NCI-H446 (cell line): ENCODE measurements at places on chromosomes 16 and 17.

DNA sequence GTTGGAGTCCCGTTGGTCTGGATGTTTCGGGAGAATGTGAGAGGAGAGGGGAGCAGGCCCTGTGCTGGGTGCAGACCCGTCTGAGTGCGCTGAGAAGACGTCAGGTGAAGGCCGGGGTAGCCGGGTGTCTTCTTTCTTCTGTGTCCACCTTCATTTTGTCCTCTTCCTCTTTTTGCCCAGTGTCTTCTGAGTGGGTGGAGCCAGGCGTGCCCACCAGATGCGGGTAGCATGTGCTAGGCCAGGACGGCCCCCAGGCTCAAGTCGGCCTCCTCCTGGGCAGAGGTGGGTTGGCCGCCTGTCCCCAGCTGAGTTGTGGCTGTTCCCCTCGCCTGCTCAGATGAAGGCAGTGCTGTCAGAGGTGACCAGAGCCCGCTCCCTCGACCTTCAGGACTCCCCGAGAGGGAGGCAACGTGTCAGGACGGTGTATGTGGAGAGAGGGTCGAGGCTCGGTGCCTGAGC lies 3.5 kb downstream of the METRNL start:
- DNase-seq: no peak

GRCh38 chr17:75896415-75897159 lies at the start of gene TRIM65:
TSS of gene TRIM65 (minus strand) at chr17:75896951. CDS start at chr17:75896937, 14 bp downstream.
- DNase-seq: peak; percentile 37

DNA sequence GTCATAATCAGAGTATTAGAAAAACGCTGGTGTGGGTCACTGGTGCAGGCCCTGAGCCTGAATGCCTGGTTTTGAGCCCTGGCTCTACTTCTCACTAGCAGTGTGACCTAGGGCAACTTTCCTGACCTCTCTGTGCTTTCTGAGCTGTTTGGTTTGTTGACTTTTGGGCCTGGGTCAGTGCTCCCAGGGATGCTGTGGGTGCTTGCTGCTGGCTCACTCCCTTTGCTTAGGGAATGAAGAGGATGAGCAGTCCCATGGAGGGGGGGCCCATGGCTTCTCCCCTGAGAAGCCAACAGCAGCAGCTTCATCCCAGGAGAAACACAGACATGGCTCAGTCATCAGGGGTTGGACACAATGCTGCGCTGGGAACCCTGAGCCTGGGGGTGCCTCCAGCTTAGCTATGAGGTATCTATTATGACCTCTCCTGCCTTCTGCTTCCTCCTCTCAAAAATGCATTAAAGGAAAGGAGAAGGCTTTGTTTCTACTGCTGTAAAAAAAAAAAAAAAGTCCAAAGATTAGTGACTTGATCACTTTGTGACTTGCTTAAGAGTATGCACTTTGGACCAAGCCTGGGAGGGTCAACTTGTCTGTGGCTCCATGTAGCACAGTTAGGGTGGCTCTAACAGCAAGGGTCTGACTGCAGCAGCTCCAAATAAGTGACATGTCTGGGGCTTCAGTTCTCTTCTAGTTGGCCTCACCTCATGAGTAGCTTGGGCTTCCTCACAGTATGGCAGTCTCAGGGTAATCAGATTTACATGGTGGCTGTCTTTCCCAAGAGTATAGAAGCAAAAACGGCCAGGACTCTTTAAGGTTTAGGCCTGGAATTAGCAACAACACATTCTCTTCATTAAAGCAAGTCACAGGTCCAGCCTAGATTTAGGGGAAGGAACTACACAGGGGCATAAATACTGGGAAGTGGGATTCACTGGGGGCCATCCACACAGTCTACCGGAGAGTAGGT lies 13.0 kb downstream of the NKD1 start:
- no peak for DNase-seq

DNA sequence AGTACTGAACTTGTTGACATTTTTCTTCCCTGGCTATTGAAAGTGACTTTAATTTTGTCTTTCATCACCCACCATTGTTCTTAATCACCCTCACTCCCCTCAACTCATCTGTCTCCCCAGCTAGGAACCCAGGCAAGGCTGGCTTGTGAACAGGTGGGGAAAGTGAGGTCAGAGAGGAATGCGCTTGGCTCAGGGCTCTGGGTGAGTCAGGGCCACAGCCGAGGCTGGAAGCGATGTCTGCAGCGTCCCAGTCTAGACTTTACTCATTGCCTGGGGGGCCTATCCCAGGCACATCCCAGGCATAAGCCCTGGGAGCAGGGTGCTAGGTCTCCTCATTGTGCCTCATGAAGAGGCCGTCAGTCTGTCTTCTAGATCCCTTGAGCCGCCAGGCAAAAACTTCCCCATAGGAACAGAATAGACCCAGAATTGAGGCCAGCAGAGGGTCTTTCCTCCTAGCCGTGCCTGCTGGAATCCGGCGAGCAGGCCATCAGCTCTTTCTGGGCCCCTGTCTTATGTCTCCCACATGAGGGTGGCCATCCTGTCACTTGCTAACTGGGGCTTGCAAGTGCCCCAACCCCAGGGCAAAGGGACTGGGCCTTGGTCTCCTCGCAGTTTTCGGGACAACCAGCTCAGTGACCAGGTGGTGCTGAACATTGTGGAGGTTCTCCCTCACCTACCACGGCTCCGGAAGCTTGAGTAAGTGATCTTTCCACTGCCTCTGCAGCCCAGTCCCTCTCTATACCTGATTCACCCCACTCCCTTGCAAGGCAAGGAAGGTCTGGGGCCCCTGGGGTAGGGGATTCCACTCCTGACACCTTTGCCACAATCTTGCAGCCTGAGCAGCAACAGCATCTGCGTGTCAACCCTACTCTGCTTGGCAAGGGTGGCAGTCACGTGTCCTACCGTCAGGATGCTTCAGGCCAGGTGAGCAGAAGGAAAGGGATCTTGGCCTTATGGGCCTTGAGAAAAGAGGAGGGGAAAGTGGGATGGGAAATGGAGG lies 40.1 kb downstream of the NLRC5 start:
- no peak for DNase-seq

DNA sequence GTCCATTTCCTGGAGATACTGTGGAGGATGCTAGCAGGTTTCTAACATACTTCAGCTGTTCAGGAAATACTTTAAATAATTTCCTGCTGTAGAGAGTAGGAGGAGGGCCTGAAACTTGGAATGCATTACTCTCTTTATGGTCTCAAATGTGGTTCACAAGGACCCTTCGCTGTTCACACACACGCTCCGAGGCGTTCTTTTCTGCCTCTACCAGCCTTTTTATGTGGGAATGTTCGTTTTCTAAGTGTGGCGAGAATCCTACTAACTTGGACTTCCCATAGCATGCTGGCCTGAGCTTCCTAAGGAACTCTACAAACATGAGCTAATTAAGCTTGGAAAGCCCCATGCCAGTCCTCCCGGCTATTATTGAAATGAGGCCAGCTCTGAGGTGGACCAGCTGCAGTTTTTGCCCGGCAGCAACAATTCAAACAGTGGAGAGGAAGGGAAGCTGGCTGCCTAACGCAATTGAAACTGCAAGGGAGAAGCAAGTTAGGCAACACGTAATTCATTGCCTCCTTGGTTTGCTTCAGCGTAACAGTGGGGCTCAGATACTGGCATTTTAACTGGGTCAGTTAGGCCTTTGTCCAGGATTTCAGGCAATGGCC lies 18.9 kb downstream of the KPNA2 start:
- DNase-seq: no peak

GRCh38 chr17:66123163-66123562 lies 68.8 kb downstream of the CEP112 start:
- DNase-seq: no peak

- DNase-seq: no peak
These were observed 22.7 kb downstream of the FAM83G start for GRCh38 chr17:18981642-18982424.

DNA sequence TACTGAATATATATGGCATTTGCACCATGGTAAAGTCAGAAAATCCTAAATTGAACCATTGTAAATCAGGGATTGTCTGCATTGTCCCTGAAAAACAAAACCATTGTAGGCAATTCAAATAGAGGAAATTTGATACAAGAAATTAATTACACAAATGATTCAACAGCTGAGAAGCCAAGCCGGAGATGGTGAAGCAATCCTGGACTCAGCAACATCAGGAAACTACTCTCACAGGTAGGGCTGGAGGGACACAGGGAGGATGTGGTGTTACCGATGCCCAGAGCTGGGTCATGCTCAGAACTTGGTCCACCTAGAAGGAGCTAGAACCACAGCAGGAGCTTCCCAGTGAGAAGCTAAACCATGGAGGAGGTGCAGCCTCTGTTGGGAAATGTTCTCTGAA lies 18.5 kb upstream of the SCNN1B start:
- DNase-seq: no peak

DNA sequence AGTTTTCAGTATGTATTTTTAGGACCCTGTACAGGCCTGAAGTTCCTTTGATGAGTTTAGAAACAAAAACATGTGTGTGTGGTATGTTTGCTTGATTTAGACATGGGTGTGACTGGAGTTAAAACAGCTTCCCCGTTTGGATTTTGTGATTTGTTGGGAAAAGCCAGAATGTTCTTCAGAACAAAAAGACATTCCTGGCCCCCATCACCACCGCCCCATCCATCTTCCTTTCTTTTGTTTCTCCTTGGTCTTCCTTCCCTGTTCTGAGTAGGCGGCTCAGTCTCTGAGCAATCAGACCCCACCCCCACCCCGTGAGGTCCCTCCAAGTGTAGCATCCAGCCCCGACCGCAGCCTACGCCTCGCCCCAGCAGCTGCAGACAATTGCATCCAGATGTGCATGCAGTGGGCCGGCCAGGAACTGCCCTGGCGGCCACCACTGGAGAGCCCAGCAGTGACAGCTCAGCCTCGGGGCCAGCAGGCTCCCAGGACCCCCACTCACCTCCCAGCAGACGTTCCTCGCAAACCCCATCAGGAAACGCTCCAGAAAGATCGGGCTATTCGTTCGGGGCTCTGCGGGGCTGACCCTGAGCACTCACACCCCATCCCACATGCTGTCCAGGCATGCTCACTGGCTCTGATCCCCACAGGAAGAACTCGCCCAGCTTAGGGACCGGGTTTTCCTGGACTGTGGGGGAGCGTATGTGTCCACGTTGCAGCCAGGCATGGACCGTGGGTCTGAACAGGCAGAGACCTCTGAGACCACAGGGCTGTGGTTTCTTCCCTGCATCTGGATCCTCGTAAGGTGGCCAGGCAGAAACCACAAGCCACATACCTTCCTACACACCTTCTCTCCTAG lies 99.8 kb upstream of the CDH5 start:
- DNase-seq: no peak

DNA sequence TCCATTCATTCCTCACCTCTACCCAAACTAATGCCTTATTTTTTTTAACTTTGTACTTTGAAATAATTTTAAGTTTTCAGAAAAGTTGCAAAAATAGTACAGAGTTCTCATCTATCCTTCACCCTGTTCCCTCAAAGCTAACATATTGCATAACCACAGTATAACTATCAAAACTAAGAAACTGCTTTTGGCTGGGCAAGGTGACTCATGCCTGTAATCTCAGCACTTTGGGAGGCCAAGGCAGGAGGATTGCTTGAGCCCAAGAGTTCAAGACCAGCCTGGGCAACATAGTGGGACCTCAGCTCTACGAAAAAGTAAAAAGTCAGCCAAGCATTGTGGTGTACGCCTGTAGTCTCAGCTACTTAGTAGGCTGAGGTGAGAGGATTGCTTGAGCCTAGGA lies 147.7 kb downstream of the SKAP1 start:
- no peak for DNase-seq

- no peak for DNase-seq
These were observed 14.3 kb upstream of the DNASE1 start for GRCh38 chr16:3640207-3640606.

DNA sequence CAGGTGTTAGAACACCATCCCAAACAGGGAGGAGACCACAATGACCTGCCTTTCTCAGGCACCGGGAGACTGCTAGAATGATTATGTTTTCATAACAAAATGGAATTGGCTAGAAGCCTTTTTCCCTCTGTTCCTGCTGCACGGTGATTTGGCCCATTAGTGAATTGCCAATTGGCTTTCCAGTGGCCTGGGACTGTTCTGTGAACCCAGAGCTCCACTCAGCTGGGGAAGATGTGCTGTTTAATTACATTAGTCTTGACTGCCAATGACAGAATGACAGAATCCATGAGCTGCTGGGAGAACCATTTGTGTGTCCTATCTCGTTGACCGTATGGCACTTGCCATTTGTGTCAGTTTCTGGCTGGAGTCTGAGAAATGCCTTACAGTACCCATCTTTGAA lies 242.9 kb downstream of the CDH11 start:
- no peak for DNase-seq

GRCh38 chr16:57787519-57787905 lies 14.8 kb downstream of the KIFC3 start:
- no peak for DNase-seq

DNA sequence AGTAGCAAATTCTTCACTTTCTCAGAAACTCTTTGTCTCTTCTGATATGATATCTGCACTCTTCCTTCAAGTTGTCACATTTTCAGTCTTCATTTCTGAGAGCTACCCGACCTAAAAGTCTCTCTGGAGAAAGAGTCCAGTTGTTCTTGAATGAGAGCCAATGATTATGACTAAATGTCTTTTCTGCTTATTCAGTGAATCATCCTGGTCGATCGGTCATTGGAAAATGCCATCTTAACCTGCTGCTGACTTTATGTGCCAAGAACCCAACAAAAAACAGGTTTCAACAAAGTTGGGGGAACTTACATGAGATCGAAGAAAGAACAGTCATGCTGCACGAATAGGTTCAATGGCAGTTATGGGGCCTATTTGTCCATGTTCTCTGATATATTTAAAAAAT lies 15.9 kb downstream of the SOX9 start:
- no peak for DNase-seq

- DNase-seq: no peak
These were observed 3.5 kb downstream of the MSI2 start for GRCh38 chr17:57259817-57260216.
